ENCODE measurements at places on chromosomes 2 and 18.

DNA sequence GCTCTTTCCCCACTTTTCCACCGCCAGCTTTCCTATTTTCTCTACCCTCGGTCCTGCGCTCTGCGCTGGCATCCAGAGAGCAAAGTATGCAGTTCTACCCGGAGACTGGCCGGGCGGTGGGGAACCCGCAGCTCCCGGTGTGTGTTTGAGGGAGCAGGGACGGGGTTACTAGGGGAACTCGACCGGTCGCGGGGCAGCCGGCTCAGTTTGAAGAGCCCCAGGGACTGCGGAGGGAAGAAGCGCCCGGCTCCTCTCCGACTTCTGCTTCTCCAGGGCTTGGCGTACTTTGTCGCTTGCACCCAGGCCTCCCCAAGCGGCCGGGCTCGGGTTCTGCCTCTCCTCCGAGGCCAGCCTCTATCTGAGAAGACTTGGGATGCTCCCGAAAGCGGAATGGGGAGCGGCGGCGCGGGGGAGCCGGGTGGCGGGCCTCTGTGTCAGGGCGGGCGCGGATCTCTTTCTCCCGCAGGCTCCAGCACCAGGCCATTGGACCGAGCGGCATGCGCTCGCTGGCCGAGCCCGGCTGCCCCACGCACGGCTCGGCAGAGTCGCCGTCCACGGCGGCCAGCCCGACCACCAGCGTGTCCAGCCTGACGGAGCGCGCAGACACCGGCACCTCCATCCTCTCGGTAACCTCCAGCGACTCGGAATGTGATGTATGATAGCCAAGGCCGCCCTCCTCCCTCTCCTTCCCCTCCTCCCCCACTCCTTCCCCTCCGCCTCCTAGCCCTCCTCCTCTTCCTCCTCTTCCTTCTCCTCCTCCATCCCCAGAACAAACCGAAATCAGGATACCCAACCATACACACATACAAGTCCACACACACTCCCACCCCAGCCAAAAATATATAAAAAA is 2.8 kb downstream of the SIX3 start:
- DNase-seq = no peak

DNA sequence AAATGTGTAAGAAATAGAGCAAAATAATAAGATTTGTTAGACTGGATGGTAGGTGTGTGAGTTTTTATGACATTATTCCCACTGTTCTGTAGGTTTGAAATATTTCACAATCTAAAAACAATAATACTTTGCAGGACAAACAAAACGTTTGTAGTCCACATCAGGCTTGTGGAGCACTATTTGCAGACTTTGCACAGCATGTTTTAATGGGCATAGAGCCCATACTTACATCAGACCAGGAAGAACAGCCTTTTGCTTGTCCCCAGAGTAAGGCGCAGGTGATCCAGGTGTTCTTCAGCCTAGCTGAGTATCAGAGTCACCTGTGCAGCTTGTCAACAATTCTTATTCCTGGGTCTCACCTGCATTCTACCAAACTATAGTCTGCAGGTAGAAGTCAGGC is 9.1 kb upstream of the STK39 start:
- no peak for DNase-seq

DNA sequence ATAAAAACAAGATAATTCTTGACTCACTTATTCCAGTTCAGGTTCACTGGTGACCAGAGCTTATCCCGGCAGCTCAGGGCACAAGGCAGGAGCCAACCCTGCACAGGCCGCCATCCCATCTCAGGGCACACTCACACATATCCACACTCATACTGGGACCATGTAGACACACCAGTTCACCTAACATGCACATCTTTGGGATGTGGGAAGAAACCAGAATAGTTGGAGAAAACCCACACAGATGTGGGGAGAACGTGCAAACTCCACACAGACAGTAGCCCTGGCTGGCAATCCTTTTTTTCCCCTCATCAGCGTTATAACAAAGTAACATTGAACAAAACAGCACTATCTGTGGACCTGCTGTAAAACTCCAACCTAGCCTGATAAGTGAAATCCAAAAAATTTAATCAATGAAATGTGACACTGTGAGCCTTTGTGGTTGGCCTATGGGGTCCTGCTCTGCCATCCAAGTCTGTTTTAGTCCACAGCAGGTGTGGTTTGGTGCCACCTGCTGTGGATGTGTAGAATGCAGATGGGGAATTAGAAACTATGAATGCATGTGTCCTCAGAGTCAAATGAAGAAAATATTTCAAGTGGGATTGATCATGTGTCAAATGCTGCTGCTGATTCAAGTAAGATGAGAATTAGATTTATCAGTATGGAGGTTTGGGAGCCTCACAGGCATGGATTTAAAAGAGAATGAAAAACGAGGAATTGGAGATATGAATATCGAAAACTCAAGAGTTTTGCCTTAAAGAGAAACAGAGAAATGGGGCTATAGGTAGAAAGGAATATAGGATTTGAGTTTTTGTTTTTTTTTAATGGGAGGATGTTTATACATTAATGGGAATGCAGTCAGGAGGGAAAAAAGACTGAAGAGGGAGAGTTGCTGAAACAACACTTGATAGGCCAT is 47.0 kb downstream of the UGP2 start:
- DNase-seq = peak; percentile 33

DNA sequence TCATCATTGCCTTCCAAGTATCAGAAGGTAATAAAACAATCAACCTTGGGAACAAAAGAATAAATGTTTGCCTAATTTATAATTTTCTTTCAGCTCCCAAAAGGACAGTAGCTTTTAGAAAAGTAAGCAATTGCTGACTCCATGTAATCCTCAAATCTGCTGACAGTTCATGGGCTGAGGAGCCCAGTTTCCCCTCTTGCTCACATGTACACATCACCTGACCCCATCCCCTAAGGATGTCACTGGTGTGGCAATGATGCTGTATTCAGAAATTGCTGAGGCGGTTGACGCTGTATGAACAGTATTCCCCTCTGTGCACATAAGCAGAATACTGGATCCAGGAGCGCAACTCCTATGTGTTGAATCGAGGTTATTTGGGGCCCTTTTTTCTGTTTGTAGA is 56.1 kb upstream of the LYPD1 start:
- DNase-seq = no peak

DNA sequence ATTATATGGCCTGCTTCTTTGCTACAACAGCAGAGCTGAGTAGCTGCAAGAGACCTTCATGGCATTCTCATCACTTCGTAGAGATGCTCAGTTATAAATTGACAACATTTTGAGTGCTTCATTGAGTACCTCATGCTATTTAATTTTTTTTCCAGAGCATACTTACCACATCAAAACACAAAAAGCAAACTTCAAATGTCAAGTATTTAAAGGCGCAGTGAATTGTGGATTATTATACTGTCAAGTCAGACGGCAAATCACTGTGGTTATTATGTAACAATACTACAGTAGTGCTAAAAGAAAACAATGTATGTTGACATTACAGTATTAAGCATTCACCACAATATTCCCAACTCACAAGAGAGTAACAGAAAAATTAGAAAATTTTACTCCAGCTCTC is 12.5 kb downstream of the ZC3H8 start:
- no peak for DNase-seq

DNA sequence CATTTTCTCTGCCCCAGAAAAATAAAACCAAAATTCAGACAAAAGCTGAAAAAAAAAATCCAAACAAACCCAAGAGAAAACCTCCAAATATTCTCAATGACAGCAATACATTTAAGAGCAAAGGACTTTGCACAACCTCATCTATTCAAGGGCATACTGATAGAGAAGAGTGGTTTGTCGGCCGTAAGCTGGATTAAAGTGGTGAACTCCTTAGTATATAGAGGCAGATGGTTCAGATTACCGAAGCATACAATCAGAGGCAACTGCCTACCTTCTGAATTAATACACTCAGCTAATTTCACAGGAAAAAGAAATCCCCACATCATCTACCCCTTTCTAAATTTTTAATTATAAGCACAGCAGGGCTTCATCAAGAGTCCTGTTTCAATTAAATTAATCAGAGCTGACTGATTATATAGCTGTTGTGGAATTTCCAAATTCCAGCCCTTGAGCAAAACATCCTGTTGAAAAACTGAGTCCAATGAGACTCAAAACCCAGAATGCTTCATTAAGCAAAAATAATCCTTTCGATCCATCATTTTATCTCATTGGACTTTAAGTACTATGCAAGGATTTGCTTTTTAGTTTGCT is at the start of gene CPLX4:
TSS of gene CPLX4 (minus strand) at position 190 of the 591 bp plus-strand sequence. CDS start at position 3, 187 bp downstream.
- no peak for DNase-seq

- DNase-seq = no peak
Measured at GRCh38 chr18:57859314-57859713, 56.2 kb upstream of the ATP8B1 start.

GRCh38 chr2:186637497-186637800 is 47.6 kb downstream of the ITGAV start:
- no peak for DNase-seq

DNA sequence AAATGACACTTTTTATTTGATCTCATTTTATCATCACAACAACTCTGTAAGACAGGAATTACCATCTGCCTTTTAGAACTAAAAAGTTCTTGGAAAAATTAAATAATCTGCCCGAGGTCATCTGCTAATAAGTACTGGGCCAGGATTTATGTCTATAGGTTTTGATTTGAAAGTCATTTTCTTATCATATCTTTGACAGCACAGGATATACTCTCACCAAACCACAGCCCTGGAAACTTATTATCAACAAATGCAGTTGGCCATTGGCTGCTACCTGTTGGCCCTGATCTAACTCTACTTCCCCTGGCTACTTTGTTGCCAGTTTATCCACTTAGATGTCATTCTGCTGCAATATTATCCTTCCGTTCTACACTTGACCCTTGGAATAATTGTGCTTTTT is 354.6 kb downstream of the RAD51AP2 start:
- no peak for DNase-seq

DNA sequence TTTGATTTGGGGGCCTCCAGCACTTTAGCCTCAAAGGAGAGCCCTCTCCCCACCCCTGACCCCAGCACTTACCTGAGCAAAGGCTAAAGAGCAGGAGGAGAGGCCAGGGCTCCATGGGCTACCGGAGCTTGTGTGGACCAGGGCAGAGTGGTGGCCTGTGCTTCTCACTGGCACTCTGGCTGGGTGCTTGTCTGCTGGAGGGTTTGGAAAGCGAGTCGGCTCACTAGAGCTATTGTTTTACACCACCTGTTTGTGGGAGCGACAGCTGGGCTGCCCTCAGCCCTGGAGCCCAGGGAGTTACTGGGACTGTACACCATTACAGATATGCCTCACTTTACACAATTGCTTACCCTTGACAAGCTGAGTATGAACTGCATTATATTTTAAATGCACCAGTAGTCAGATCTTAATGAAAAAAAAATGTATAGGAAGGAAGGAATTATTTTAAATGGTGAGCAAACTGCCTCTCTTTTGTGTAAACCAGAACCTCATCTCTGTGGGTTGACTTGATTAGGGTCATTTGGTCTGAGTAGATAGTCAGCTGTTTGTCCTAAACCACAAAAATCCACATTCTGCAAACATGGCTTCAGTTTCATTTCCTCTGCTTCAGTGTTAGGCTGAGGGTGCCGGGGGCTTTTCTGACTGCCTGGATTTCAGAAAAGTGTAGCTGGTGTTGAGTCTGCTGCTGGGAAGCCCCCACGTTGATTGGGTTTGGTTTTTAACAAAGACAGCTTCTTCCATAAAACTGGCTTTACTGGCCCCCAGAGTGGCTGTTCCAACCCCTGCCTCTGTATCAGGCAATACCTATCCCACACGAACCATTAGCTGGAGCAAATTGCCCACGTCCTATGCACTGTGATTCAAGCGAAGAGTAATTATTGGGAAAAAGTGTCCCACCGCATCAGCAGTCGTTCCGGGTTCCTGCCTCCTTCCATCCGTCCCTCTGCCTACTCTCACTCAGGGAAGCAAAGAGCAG is at the start of gene CHRNA1:
TSS of gene CHRNA1 (minus strand) at position 193 of the 976 bp plus-strand sequence. CDS start at position 115, 78 bp downstream.
- DNase-seq = no peak
